ENCODE measurements at places on chromosomes 4 and X. TPM values are rescaled to one million over a fixed set of nuclear protein-coding genes. Genes with fewer than 3 reads are reported as not detected.

- no peaks in the 10 kb centered on the region for H3K27me3 ChIP-seq
- no peak for DNase-seq
- H3K27ac ChIP-seq, result no peak overlapping the region
- peaks cover 10% of the 10 kb centered on the region for H3K4me1 ChIP-seq
- no peak overlapping the region for H3K4me3 ChIP-seq
Observed at GRCh38 chr4:16489226-16489625, 263.0 kb upstream of the TAPT1 start.

- no peak for DNase-seq
- H3K27me3 ChIP-seq, result no peaks in the 10 kb centered on the region
- H3K4me1 ChIP-seq, result no peaks in the 10 kb centered on the region
- H3K4me3 ChIP-seq, result no peak overlapping the region
- no peaks in the 10 kb centered on the region for H3K36me3 ChIP-seq
- no peak overlapping the region for H3K27ac ChIP-seq
Observed at GRCh38 chrX:28670074-28670473, 82.8 kb downstream of the IL1RAPL1 start.

GRCh38 chr4:139493176-139493575 is 39.3 kb downstream of the RAB33B start:
- H3K27me3 ChIP-seq, result no peaks in the 10 kb centered on the region
- DNase-seq, result no peak
- H3K4me1 ChIP-seq, result peaks cover 4% of the 10 kb centered on the region
- H3K27ac ChIP-seq, result no peak overlapping the region
- no peak overlapping the region for H3K4me3 ChIP-seq

GRCh38 chr4:114479595-114479994 is 119.0 kb upstream of the UGT8 start:
- no peaks in the 10 kb centered on the region for H3K36me3 ChIP-seq
- no peak overlapping the region for H3K4me3 ChIP-seq
- DNase-seq, result no peak
- H3K4me1 ChIP-seq, result no peaks in the 10 kb centered on the region
- no peak overlapping the region for H3K27ac ChIP-seq

- no peak overlapping the region for H3K27ac ChIP-seq
- peaks cover 5% of the 10 kb centered on the region for H3K36me3 ChIP-seq
- H3K27me3 ChIP-seq, result no peaks in the 10 kb centered on the region
- DNase-seq, result no peak
Observed at GRCh38 chr4:183499801-183500200, 5.1 kb upstream of the ING2 start.

GRCh38 chr4:12270546-12270945 is 841.9 kb upstream of the HS3ST1 start:
- H3K4me3 ChIP-seq, result no peak overlapping the region
- H3K27me3 ChIP-seq, result no peaks in the 10 kb centered on the region
- DNase-seq, result no peak
- H3K36me3 ChIP-seq, result peaks cover 2% of the 10 kb centered on the region
- peak overlapping the region; percentile 68 for H3K27ac ChIP-seq

- no peak overlapping the region for H3K27ac ChIP-seq
- H3K36me3 ChIP-seq, result peaks cover 6% of the 10 kb centered on the region
- H3K27me3 ChIP-seq, result no peaks in the 10 kb centered on the region
Observed at GRCh38 chrX:57952320-57952678, 42.0 kb upstream of the ZXDA start.

DNA sequence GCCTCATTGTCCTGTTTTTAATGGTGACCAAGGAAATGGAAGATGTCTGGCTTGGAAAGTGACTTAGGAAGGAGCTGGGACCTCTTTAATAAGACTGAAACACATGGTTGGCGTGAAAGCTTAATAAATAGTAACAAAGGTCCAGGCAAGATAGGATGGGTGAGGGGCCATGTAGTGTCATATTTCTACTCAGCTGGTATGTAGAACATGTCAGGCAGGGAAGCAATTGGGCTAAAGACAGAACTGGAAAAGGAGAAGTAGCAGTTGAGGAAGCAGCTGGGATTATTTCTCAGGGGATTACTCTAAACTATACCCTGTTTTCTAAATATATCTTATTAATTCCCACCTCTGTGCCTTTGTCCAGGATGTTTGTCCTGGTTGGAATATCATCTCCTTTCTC is 18.6 kb downstream of the ITGB1BP2 start:
- no peak overlapping the region for H3K4me3 ChIP-seq
- H3K27ac ChIP-seq, result no peak overlapping the region
- no peak for DNase-seq
- peaks cover 17% of the 10 kb centered on the region for H3K36me3 ChIP-seq

GRCh38 chr4:186132577-186133242 is 28.2 kb downstream of the FAM149A start:
- no peak overlapping the region for H3K27ac ChIP-seq
- DNase-seq, result peak; percentile 28
- H3K4me1 ChIP-seq, result peaks cover 21% of the 10 kb centered on the region
- no peaks in the 10 kb centered on the region for H3K36me3 ChIP-seq
- no peaks in the 10 kb centered on the region for H3K27me3 ChIP-seq

DNA sequence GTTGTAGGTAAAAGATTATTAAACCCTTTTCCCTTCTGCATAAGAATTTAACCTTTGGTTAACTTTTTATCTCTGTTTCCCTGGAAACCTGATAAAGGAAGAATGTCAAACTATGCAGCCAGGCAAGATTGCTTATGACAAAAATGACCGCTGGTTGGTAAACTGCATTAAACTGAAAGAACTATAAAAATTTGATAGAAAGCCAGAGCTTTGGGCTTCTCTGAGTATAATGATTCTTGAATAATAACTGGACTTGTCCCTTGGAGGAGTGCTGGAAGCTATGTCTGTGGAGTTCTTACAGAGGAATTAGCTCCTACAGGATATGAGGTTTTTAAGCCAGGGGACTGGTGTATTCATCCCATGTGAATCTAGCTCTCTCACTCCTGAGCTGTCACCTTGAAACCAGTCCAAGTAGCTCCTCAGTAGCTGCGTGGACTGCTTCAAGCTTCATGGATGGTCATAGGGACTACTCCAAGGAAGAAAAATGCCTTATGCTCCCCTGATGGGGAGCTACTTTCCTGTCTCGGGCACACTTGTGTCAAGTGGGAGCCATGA is 52.0 kb downstream of the RASL11B start:
- no peak overlapping the region for H3K4me3 ChIP-seq
- DNase-seq, result no peak
- peaks cover 13% of the 10 kb centered on the region for H3K4me1 ChIP-seq
- no peaks in the 10 kb centered on the region for H3K36me3 ChIP-seq
- no peak overlapping the region for H3K27ac ChIP-seq

The CXXC4 gene
- total RNA-seq, result 18.9 TPM

The AGA gene
- total RNA-seq, result 12.8 TPM

The ASMT gene
- total RNA-seq, result 0.44 TPM

The TRIM61 gene
- total RNA-seq, result 0.27 TPM

The PRSS12 gene
- total RNA-seq, result 1.1 TPM

The MAGEA2B gene
- not detected for total RNA-seq

The MAGEC2 gene
- not detected for total RNA-seq

The SRPX gene
- 3.7 TPM for total RNA-seq

The ZNF595 gene
- total RNA-seq, result 9.5 TPM

All from neural crest cell (in vitro differentiated cells).